Neural progenitor cell (in vitro differentiated cells): ENCODE measurements at places on chromosomes 3 and 15. TPM values are rescaled to one million over a fixed set of nuclear protein-coding genes. Genes with fewer than 3 reads are reported as not detected.

DNA sequence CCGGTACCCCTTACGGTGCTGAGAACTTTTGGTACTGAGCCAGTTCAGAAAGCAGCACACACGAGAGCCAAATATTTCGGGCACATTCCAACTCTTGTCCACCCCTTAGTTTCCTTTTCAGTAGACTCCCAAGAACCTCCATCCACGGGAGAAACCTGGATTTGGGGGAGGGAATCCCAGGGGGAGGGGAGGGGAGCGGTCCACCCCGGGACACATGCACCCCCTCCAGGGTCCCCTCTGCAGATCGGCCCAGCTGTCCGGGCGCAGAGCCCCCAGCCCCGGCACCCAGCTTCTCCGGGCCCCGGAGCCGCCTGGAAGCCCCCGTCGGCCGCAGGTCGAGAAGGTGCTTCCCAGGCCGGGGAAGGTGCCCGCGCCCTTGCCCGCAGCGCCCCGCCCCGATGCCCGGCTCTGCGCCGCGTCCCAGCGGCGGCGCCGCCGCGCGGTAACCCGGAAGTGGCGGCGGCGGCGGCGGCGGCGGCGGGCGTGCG is 455 bp upstream of the ABHD17C start:
- H3K27ac ChIP-seq = no peak overlapping the region
- peak; percentile 16 for DNase-seq
- peaks cover 12% of the 10 kb centered on the region for H3K4me1 ChIP-seq
- H3K27me3 ChIP-seq = peaks cover 29% of the 10 kb centered on the region

IGF2BP2 gene
- 147 and 152 TPM in 2 replicates for total RNA-seq

DNA sequence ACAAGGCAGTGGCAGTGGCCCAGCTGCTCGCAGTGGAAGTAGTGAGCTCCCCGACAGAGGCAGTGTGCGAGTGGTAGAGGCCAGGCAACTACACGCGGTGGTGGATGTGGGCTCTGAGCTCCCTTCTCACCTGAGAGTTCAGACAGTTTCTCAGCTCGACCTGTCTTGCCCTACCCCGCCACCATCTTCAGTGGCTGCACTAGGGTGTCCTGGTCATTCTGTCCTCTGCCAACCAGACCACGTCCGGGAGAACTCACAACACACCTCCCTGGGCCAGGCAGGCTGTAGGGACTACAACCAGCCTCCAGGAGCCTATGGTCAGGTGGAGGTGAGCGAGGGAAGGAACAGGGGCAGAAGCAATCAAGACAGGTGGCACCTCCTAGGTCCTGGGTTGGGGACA is 106.3 kb upstream of the SMAD3 start:
- no peak for DNase-seq
- H3K4me3 ChIP-seq = no peak overlapping the region
- H3K27ac ChIP-seq = no peak overlapping the region
- H3K27me3 ChIP-seq = no peaks in the 10 kb centered on the region
- no peaks in the 10 kb centered on the region for H3K36me3 ChIP-seq

DNA sequence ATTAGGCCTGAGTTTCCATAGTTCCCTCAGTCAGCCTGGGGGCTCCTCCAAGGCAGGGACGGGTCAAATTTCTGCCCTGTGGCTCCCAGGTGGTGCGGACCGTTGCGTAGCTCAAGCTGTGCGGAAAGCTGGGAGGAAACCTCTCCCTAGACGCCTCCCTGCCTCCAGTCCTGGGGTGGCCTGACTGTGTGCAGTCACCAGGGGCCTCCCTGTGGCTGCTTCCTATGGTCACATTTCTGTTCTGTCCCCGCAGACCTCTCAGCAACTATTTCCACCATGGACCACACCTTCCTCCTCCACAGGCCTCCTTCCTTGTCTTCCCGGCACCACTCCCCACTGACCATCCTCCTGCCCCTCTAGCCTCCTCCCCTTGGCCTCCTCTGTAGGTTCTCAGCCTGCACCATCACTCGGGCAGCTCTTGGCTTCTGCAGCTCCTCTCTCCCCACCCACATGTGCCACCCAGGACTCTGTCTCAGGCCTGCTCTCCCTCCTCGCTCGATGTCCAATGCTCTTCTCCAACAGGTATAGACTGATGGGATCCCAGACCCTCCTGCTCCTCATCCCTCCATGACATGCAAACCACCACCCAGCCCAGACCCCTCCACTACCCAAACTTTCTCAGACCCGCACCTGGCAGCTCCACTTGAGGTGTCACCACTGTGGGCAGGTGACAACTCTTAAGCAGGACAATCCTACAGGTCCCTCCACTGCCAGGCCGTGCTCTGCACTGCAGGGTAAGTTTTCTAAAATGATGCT is 26.9 kb upstream of the SEC13 start:
- H3K36me3 ChIP-seq = no peaks in the 10 kb centered on the region
- no peak for DNase-seq
- no peak overlapping the region for H3K27ac ChIP-seq
- no peaks in the 10 kb centered on the region for H3K27me3 ChIP-seq
- no peaks in the 10 kb centered on the region for H3K4me1 ChIP-seq

GRCh38 chr15:79930516-79930915 is 33.7 kb upstream of the MTHFS start:
- peaks cover 5% of the 10 kb centered on the region for H3K4me1 ChIP-seq
- DNase-seq = no peak
- H3K27ac ChIP-seq = no peak overlapping the region
- H3K36me3 ChIP-seq = no peaks in the 10 kb centered on the region

DNA sequence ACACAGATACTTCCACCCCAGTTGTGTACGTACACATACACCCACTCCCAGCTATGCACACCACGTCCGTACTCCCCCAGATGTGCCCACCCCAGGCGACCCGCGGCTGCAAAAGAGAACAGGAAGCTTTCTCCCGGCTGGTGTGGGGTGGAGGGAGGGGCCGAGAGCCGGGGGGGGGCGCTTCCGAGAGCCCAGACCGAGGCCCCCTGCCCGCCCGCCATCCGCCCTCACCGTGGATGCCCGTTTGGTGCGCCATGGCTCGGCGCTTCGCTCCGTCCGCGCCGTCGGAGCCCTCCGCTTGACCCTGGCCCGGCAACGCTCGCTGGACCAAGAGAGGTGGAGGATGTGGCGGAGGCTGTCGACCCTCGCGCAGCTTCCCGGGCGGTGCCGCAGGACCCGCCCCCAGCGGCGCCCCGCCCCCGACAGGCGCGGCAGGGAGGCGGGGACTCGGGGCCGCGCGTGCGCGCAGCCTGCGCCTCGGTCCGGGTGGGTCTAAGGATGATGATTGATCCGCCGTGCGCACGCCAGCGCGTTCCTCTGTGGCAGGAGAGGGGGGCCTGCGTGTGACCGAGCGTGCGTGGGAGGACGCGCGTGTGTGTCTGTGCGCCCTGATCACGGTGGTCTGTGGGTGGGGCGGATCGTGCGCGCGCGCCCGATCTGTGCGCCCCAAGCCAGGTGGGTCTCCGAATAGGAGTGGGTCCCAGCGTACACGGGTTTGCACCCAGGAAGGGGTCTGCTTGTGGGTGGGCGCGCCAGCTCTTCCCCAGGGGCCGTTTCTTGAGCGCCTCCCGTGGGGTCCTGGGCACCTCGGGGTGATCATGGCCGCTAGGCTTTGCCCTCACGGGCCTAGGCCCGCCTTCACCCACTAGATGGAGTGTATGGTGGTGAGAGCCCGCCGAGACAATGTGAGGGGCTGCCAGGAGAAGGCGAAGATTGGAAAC is at the start of gene TWF2:
TWF2 (minus strand) TSS at position 398 of the 941 bp plus-strand sequence; CDS start at position 256, 142 bp downstream.
- no peak within 1 kb of the TSS for H3K27ac ChIP-seq
- H3K4me1 ChIP-seq = peaks cover 8% of the 10 kb centered on the region
- H3K27me3 ChIP-seq = peaks cover 11% of the 10 kb centered on the region
- peak within 1 kb of the TSS; percentile 87 for H3K4me3 ChIP-seq
- H3K36me3 ChIP-seq = no peaks in the 10 kb centered on the region

DNA sequence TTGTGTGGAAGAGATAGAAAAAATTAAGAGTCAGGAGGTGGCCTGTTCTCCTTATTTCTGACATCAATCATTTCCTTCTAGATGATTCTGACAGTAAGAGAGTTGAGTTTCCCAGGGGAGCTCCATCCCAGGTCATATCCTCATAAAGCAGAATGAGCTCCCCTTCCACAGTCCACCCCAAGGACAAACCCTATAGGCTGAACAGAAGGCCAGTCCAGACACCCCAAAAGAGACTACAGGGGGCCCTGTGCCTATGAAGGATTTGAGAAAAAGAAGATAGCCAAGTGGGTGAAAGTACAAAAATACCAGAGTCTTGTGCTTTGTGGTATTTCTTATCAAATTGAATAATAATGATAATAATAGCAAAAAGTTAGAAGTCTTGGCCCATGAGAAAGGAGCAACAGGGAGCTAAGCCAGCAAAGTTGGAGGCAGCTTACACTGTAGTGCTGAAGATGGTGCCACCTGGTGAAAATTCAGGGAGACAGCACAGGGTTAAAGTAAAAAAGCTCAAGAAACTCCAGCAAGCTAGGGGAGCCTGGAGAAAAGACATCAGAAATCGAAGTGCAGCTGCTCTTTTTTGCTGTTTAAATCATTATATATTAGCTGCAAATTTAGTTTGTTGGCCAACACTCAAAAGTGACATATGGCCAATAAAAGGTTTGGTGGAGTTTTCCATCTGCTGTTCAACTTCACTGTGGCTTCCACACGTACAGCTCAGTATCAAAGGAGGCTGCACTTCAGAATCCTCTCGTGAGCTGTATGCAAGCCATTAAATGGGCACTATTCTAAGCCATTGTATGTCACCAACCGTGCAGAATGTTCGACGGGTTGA is 35.8 kb upstream of the SLC24A5 start:
- no peak overlapping the region for H3K27ac ChIP-seq
- H3K4me3 ChIP-seq = no peak overlapping the region
- no peaks in the 10 kb centered on the region for H3K4me1 ChIP-seq
- no peaks in the 10 kb centered on the region for H3K36me3 ChIP-seq

VPS33B gene
- total RNA-seq = 13.0 and 13.9 TPM in 2 replicates

DNA sequence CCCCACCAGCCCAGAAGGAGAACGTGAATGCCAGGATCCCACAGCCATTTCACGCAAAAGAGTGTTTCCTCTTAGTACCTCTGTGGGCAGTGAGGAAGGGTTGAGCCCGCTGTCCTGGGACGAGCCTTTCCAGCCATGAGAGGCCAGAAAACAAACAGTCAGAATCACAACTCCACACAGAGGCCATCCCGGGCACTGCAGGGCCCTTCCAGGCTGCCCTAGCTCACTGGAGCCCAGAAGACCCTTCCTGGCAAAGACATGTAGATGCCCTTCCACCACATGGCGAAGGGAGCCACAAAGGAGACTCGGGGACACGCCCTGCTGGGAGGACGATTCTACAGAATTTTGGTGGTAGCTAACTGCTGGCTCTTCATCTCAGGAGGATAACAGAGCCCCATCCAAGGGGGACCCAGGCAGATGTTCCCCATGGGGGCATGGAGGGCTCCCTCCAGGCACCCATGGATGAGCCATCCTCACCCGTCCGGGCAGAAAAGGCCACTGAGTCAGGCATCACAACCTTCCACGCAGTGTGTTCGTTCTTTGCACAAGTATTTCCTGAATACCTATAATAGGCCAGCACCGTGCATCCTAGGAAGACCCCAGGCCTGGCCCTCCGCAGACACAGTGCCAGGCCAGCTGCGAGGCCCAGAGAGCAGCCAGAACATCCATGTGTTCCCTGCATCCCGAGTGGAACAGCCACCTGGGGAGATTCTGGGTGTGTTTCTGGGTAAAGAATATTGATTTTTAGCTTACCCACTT is 47.2 kb downstream of the SLC12A8 start:
- peak; percentile 69 for DNase-seq
- H3K4me3 ChIP-seq = no peak overlapping the region
- H3K27me3 ChIP-seq = no peaks in the 10 kb centered on the region
- H3K27ac ChIP-seq = no peak overlapping the region

TRIM71 gene
- 106 and 107 TPM in 2 replicates for total RNA-seq

GJD2 gene
- not detected in 2 replicates for total RNA-seq

GRCh38 chr3:396293-396692 is 199.7 kb downstream of the CHL1 start:
- H3K36me3 ChIP-seq = no peaks in the 10 kb centered on the region
- no peak overlapping the region for H3K4me3 ChIP-seq
- DNase-seq = no peak

TRMT10C gene
- total RNA-seq = 48.2 and 85.9 TPM in 2 replicates

PTX3 gene
- 9.0 and 9.1 TPM in 2 replicates for total RNA-seq

DNA sequence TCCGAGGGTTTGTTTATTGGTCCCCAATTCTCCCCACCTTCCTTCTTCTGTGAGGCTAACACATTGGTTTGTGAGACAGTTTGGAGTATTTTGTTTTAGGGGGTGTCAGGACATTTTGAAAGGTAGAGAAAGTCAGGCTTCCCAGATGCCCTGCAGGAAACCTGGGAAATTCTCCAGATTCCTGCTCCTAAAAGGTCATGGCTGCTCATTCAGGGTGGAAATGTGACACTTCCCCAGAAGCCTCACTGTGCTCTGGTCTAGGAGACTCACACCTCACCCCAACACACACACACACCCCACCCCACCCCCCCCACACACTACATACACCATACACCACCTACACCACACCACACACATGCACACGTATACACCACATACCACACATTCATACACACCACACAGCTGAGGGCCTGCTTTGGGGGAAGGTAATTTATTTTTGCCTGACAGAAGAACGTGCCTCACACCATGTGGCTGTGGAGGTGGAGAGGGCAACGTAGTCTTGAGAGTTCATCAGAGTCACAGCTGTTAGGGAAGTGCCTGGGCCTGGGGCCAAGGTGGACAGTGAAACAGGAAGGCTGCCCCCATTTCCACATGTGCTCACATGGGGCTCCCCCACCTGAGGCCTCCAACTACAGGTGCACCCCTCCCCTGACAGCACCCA is 40.4 kb upstream of the LIMD1 start:
- no peak overlapping the region for H3K27ac ChIP-seq
- H3K4me1 ChIP-seq = no peaks in the 10 kb centered on the region
- no peaks in the 10 kb centered on the region for H3K36me3 ChIP-seq
- DNase-seq = no peak

DNA sequence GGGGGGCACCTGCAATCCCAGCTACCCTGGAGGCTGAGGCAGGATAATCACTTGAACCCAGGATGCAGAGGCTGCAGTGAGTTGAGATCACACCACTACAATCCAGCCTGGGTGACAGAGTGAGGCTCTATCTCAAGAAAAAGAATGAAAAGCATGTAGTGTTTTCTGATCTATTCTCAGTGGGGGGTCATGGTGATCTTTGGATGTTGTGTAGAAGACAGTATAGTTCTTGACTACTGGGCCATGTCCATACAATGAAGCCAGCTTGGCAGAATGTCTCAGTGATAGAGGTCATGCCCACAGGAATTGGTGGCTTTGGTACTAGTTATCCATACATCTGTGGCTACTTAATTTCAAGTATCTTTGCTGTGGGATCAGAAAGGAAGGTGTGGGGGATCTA is 26.8 kb upstream of the NANOGP8 start:
- no peaks in the 10 kb centered on the region for H3K27me3 ChIP-seq
- no peak for DNase-seq
- no peak overlapping the region for H3K4me3 ChIP-seq
- no peak overlapping the region for H3K27ac ChIP-seq
- no peaks in the 10 kb centered on the region for H3K36me3 ChIP-seq
- H3K4me1 ChIP-seq = peaks cover 8% of the 10 kb centered on the region

CSTA gene
- total RNA-seq = not detected in 2 replicates

DNA sequence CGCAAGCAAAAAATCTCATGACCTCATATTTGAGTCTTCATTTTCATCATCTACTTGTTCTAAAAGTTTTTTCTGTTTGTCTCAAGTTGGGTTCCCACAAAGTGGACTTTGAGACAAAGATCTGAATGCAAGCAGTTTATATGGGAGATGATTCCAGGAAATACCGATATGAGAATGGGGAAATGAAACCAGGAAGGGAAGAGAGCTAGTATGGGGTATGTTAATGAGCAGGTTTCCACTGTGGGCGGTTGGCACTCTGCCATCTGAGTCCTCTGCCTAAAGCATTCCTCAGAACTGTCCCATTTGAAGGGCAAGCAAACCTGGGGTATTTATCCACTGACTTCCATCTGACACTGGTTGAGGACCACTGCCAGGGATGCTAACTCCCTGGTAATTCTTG is 8.8 kb downstream of the ADPRH start:
- no peak overlapping the region for H3K4me3 ChIP-seq
- H3K4me1 ChIP-seq = peaks cover 16% of the 10 kb centered on the region
- no peaks in the 10 kb centered on the region for H3K36me3 ChIP-seq
- H3K27me3 ChIP-seq = no peaks in the 10 kb centered on the region
- H3K27ac ChIP-seq = no peak overlapping the region
- no peak for DNase-seq

GADL1 gene
- total RNA-seq = 0.03 TPM in 1 of 2 replicates, not detected in the other
